ENCODE measurements at places on chromosomes 6 and 20. TPM values are rescaled to one million over a fixed set of nuclear protein-coding genes. Genes with fewer than 3 reads are reported as not detected.

PPP1R16B gene
- total RNA-seq: 0.56 TPM

ACSS2 gene
- 97.2 TPM for total RNA-seq

BTNL2 gene
- total RNA-seq: not detected

FYN gene
- total RNA-seq: 61.2 TPM

VSTM2L gene
- total RNA-seq: 6.1 TPM

FBXO5 gene
- total RNA-seq: 11.7 TPM

RTEL1 gene
- 12.4 TPM for total RNA-seq

PPIL1 gene
- 17.8 TPM for total RNA-seq

LY6G5C gene
- total RNA-seq: 1.4 TPM

HELZ2 gene
- 58.7 TPM for total RNA-seq

DNPH1 gene
- 117 TPM for total RNA-seq

PDE7B gene
- 5.0 TPM for total RNA-seq

ALDH8A1 gene
- total RNA-seq: 0.32 TPM

XKR7 gene
- total RNA-seq: not detected

LPA gene
- total RNA-seq: not detected

SLC32A1 gene
- total RNA-seq: not detected

ELOVL4 gene
- total RNA-seq: 9.0 TPM

UBD gene
- total RNA-seq: 0.13 TPM

LAMA4 gene
- total RNA-seq: 124 TPM

C20orf141 gene
- total RNA-seq: not detected

ABHD16B gene
- not detected for total RNA-seq

IPCEF1 gene
- total RNA-seq: not detected

FILIP1 gene
- total RNA-seq: 0.26 TPM
